NCI-H2107 (cell line): ENCODE measurements at places on chromosomes 5 and 9.

DNA sequence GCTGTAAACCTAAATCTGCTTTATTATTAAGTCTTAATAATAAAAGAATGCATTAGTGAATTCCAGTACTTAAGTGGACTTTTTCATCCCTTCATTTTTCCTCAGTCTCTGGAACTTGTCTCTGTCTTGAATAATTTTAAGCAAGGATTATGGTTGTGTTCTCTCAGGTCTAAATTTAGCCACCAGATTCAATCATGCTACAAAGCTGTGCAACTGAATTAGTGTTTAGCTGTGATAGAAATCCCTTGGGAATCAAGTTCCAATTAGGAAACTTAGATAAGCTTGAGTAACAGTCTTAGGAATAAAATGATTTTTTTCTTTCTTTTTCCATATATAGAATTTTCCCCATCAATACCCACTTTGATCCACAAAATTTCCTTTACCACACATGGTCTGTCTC is 104.3 kb downstream of the PLPPR1 start:
- no peak for DNase-seq

- no peak for DNase-seq
These were observed 244.4 kb downstream of the FSTL4 start for GRCh38 chr5:133367984-133368383.

- no peak for DNase-seq
These were observed 4.9 kb downstream of the NKX2-5 start for GRCh38 chr5:173229966-173230689.

- DNase-seq, result no peak
These were observed 21.6 kb downstream of the DMRT2 start for GRCh38 chr9:1071730-1072129.

DNA sequence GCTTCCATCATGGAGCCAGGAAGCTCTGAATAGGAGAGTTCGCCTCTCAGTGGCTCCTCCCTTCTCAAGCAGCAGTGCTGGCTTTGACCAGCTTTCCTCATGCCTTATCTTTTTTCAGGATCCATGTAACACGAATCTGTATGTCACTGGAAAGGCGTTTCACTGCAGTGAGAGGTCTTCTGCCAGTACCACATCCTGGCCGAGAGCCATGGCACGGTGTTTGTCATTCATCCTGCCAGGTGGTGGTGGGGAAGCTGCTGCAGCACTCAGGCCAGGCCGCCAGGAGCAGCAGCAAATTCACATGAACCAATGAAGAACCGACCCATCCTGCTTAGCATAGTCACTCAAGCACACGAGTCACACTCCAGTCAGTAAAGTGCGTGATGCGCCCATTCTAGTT is 179.0 kb downstream of the FANCC start:
- peak; percentile 85 for DNase-seq

DNA sequence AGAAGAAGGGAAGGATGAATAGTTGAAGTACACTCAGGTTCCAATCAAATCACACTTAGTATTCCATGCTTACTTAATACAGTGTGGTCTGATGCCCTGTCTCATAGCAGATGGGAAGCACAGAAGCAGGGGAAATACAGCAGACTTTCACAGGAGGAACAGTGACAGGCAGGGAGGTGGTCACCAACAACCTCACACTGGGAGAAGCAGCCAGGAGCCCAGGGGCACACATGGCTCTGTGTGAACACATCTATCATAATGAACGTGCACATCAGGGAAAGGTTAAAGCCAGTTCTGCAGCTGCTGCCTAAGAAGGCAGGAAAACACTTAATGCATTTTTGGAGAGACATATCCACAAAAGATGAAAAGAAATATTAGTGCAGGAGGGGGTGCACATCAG is 312.3 kb downstream of the MED10 start:
- DNase-seq, result no peak

DNA sequence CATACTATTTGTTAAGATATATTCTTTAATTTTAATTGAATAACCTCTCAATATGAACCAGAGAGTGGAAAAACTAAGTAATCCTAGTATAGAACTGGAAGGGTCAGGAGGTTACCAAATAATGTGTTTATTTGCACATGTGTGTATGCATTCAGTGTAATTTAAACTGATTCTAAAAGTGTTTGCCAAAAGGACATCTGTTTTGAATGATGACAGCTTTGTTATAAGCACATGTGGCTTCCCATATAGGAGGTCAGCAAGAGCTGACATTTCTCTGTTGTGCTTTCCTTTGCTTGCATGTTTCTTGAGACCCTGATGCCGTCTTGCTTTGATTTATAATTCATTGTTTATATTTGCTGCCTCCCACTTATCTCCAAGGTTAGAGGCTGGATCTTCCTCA is 383.4 kb downstream of the BRINP1 start:
- DNase-seq, result no peak

GRCh38 chr5:74578356-74579044 is 62.0 kb downstream of the ENC1 start:
- DNase-seq, result no peak

DNA sequence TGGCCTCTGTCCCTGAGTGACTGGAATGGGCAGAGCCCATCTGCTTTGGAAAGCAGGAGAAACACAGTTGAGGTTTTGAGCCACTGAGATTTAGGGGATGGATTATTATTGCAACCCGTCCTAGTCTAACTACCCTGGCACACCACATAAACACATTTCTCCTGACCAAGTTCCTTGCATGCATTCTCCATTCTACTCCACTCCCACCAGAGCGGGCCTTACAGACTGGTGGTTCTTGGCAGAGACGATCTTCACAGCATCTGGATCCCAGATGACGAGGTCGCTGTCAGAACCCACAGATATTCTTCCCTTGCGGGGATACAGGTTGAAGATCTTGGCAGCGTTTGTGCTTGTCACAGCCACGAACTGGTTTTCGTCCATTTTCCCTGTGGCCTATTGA is 111.0 kb downstream of the DPYSL3 start:
- DNase-seq, result no peak

- DNase-seq, result no peak
These were observed 29.0 kb upstream of the CDKN2B start for GRCh38 chr9:22037954-22038690.

DNA sequence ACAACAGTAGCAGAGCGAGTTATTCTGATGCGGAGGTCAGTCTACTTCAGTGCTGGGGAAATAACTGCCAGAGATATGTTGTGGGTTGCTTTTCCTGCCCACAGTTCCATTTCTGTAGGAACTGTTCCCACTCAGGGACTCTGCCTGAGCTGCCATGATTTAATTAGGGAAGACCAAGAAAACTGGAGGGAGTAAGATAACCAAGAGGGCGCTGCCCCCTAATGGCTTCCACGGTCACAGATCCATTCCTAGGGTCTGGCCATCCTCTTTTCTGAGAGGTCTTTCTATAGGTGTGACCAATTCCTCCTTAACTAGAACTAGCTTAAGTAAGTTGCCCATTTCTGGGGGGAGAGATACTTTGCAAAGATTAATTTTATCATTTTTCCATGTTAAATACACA is 125.9 kb downstream of the APBA1 start:
- DNase-seq, result no peak

GRCh38 chr5:32058997-32059396 is 115.1 kb downstream of the GOLPH3 start:
- DNase-seq, result no peak

DNA sequence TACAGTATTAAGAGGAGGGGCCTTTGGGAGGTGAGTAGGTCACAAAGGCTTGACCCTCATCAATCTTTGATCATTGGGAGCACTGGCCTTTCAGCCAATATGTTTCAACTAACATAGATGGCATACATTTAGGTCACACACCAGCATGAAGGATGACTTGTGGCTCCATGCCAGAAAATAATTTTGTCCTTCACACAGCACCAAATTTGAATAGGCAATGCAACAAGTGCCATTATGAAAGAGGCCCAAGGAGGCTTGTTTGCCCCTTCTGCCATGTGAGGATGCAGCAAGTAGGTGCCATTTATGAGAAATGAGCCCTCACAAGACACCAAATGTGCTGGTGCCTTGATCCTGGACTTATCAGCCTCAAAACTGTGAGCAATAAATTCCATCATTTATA is 81.1 kb downstream of the JAKMIP2 start:
- no peak for DNase-seq

GRCh38 chr5:112200131-112200530 is 218.9 kb downstream of the EPB41L4A start:
- DNase-seq, result no peak

GRCh38 chr9:33289496-33289895 is 820 bp upstream of the NFX1 start:
- no peak for DNase-seq

DNA sequence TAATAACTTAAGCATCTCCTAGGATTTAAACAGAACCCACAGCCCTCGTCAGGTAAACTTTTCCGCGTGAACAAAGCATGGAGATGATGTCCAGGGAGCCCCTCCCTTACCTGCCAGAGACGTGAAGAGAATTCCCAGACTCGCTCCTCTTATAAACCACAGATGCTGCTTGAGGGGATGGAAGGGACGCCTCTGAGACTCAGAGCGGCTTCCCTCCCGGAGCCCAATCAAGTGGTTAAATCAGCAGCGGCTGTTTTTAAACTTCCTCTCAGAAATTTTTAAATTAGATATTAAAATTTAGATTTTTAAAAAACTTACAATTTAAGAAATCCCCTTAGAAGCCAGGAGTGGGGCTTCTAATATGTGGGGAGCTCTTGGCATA is 71.8 kb downstream of the RAPGEF1 start:
- DNase-seq, result no peak

DNA sequence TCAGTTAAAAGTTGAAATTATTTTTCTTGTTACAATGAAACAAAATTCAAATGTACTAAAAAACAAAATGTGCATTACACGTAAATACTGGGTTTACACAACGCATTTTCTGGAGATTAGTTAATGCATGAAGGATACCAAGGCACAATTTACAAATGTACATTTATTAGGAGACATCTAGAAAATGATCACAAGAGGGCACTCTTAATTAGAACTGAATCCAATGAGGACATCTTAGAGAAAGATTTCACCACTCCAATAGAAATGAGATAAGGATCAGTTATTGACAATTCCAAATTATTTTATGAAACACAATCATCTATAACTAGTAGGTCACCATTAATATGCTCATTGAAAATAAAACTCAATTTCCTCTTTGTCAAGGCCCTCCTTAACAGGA is 36.6 kb upstream of the CDH12 start:
- DNase-seq, result no peak

GRCh38 chr9:115604831-115605483 is 487.0 kb upstream of the TNC start:
- no peak for DNase-seq

DNA sequence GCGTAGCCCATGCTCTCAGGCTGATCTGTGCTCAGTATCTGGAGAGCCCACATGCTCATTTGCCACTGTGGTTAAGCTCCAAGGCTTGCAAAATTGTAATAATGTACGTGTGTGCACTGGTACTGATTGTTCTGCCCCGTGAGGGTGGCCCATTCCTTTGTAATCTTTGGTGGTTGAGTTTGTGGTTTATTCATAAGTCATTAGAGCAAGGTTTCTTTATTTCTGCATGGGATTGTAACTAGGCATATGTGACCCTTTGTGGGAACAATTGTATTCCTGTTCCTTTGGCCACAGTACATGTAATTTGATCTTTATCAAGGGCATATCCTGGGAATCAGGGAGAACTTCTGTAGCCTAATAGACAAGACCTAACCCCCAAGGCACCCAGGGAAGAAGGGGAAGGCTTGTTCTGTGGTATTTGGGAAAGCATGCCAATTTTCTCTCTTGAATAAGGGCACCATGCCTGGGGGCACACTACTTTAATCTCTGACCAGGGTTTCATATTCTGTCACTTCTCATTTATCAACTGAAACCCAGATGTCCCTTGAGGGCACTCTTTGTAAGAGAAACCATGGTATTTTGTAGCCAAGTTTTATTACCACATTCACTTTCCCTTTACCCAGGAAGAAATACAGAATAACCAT is 74.6 kb downstream of the NPR3 start:
- DNase-seq, result no peak
